Hippocampal formation (tissue), 2 donors: ENCODE measurements at places on chromosomes 2 and 18.
A peak's percentile ranks its signal among the peaks of the same experiment; 100 is the strongest.

DNA sequence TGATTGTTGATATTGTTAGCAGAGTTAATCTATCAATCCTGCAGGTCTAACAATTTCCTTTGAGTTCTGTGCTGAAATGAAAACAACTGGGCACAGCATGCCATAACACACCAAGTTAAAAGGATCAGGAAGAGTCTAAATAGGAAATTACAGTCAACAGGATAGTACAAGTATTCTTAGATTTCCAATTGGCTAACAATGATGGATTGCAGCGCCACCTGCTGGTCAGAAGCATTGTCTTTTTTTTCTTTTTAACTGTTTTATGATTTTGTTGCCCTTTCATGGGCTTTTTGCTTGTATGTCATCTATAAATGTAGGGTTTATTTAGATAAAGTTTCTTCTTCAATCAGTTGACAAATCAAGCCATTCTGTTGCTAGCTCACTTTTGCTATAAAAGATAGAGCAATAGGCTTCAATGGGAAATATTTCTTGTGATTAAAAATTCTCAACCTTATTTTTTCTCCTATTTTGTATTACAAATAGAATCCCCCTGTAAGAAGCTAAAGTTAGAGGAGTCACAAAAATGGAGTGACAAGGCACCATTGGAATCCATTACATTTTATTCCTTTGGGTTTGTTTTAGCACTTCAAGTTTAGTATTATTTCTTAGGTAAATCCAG is 40.8 kb upstream of the RPRM start:
- DNase-seq = peak; percentile 43

DNA sequence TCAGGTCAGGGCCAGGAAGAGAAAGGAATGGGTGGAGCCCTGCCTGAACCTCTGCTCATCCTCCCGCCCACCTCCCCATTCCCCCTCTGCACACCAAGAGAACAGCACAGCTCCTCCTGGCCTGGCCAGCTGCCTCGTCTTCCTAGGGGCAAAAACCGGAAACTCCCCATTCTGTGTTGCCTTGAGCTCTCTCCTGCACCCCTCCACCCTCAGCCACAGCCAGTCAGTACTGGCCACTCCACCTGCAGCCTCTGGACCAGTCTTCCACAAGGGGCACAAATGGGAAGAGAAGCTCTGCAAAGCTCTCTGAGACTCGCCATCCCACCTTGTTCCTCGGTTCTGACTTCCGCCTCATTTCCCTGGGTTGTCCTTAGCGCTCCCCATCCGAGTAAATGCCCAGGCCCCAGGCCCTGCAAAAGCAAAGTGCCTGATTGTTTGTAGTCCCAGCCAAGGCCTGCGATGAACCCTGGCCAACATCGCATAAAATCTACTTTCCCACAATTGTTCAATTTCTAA is 39.3 kb upstream of the SLC35G4 start:
- no peak for DNase-seq

- no peak for DNase-seq
Measured at GRCh38 chr18:63664571-63664970, 2.9 kb upstream of the SERPINB3 start.

GRCh38 chr2:120653046-120653445 is 82.6 kb upstream of the GLI2 start:
- no peak for DNase-seq
